ENCODE measurements at places on chromosomes 11 and 22.

GRCh38 chr11:93054279-93054678 lies 84.8 kb downstream of the MTNR1B start:
- DNase-seq, result no peak

DNA sequence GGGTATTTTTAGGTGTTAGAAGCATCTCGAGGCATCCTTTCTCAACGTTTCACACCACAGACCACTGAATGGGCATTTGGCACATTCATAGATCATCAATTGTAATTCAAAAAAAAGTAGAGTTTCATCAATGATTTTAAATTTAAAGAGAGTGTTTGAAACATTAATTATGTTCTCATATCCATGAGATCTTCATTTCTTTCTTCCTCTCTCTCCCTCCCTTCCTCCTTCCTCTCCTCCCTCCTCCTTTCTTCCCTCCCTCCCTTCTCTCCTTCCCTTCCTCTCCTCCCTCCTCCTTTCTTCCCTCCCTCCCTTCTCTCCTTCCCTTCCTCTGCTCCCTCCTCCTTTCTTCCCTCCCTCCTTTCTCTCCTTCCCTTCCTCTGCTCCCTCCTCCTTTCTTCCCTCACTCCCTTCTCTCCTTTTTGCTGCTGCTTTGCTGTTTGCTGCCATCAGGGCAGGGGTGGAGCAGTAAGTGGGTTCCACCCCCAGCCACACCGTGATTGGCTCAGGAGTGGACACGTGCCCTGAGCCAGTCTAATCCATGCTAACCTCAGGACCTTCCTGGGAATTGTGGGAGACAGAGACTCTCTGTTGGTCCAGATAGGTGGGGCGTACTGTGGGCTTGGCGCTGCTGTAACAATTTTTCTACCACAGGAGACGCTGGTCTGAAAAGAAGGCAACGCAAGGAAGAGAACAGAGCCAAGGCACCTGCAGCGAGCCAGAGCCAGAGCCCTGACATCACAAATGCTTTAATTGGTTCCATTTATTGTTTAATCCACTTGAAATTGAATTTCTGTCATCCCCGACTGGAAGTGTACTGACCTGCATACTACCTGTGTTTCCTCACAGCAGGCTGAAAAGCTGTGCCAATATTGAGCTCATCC lies 33.7 kb upstream of the APOBEC3A start:
- no peak for DNase-seq

GRCh38 chr11:32489464-32489863 lies 54.1 kb upstream of the WT1 start:
- DNase-seq, result no peak

- DNase-seq, result peak; percentile 62
These were observed 2.2 kb downstream of the NCAM1 start for GRCh38 chr11:112963368-112963955.

DNA sequence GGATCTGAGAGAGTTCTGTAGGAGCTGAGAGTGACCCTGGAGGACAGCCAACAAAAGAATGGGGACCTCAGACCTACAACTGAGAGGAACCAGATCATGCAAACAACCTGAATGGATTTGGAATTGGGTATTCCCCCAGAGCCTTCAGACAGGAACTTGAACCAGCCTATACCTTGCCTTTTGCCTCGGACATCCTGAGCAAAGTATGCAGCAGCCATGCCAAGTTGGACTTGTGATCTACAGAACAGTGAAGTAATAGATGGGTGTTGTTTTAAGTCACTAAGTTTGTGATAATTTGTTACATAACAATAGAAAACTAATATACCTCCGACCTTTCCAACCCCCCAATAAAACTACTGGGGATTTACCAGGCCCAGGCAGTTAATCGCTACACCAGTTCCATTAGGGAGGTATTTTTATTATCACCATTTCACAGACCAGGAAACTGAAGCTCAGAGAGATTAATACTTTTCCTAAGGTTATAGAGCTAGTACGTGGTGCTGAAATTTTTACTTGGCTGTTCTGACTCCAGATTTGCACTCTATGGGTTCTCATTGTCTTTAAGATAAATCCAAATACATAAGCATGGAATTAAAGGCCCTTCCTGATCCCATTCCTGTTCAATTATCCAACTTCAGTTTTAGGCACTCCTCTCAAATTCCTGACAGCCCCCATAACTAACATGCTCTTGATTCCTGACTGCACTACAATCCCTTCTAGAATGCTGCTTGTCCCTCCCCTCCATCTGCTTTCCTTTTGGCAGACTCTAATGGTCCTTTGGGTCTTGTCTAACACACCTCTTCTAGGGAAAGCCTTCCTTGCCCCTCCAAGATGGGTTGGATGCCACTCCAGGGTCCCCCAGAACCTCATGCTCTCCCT lies 1.7 kb upstream of the RASSF10 start:
- DNase-seq, result no peak

GRCh38 chr11:46655631-46656030 lies 38.3 kb downstream of the ATG13 start:
- no peak for DNase-seq

- DNase-seq, result no peak
These were observed 268.0 kb downstream of the CTTN start for GRCh38 chr11:70666311-70666710.

GRCh38 chr11:73072935-73073481 lies 69.1 kb downstream of the FCHSD2 start:
- DNase-seq, result no peak

- no peak for DNase-seq
These were observed 77.2 kb downstream of the RDX start for GRCh38 chr11:110219006-110219785.

GRCh38 chr11:100396266-100396665 lies 290.8 kb upstream of the ARHGAP42 start:
- DNase-seq, result no peak

DNA sequence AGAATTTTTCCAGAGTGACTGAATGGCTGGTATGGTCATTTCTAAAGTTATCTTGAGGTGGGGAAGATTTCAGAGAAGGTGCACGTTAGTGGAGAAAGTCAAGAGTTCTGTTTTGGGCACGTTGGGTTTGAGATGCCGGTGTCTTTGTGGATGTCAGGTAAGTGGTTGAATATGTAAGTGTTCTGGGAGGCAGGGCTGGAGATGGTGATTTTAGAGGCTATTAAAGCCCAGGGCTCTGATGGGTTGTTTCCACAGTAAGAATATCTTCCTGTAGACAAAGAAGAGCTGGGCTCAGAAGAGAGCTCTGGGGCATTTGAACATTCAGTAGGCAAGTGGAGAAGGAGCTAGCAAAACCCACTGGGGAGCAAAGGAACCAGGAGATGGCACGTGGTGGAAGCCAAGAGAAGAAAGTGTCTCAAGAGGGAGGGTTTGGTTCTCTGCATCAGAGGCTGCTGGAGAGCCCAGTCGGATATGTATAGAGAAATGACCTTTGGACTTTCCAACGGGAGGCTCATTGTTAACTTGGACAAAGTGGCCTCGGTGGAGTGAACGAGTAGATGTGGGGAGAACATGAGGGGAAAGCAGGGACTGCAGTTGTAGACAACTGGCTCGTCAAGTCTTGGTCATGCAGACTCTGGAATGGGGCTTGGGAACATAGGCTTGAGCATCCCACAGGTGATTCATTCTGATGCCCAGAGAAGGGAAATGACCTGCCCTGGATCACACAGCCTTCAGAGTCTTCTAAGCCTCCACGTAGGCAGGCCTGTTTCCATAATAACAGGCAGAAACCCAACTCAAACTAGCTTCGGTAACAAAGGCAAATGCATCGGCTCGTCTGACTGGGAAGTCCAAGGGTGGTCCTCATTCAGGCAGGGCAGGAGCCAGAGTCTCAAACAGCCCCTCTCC lies 98.4 kb upstream of the PARVA start:
- no peak for DNase-seq

GRCh38 chr11:78039919-78040671 lies 17.0 kb upstream of the KCTD14 start:
- peak; percentile 3 for DNase-seq
